Mesothelial cell of epicardium (in vitro differentiated cells): ENCODE measurements at places on chromosomes 5 and 9.

DNA sequence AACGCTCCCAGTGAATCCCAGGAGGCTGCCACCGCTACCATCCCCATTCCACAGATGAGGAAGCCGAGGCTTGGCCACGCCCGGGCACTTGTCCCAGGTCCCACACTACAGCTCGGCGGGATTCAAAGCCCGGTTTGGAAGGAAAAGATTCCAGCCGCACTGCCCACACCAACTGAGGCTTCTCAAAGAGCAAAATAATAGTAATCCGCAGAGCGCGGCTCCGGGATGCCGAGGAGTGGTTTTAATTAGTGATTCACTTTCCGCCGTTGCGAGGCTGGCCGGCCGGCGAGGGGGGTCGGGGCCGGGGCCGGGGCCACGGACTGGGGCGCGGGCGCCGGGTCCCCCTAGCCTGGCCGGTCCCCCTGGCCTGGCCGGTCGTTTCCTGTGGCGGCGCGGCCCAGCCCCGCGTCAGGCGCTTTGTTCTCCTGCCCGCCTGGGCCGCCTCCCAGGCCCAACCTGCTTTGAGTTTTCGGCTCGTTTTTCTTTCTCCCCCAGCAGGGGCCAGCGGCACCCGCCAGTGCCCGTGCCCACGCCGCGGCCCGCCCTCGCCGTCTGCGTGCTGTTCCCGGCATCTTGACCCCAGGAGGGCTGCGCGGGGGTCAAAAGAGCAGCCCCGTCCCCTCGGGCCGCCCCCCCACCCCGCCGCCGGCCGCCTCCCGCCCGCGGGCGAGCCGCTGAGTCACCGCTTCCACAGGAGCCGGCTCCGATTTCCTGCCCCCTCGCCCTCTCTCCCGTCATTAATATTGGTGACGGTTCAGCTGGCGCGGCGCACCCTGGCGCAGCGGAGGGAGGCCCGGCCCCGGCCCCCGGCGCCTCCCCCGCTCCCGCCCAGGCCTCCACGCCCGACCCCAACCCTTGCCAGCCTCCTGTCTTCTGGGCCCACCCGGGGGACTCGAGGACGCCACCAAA is 31.2 kb downstream of the FGF18 start:
- DNase-seq: peak; percentile 61

DNA sequence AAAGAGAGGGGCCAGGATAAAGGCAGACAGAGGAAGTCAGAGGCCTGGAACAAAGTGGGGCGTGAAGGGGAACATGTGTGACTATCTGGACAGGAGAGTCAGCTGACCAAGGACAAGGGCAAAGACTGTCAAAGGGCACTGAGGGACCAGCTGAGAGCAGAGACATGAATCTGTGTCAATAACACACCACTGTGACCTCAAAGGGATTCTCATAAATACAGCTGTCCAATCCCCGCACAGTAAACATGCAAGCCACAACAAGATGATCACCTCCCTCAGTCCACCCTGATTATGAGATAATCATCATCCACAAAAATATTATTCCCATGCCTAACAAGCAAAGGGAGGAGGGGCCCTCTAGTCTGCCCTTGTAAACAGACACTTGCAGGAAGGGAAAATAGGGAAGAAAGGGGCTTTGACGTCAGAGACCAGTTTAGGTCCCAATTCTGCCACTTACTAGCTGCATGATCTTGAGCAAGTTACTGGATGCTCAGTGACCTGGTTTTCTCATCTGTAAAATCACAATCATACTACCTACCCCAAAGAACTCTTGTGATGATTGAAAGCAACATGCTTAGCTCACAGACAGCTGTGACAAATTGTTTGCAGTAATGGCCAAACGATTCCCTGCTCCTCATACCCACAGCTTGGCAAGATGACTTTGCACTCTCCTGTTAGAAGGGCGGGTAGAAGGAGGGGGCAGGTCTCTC is 41.8 kb downstream of the RAPGEF1 start:
- no peak for DNase-seq

- no peak for DNase-seq
These were observed 64.8 kb downstream of the ZCCHC7 start for GRCh38 chr9:37184905-37185867.

DNA sequence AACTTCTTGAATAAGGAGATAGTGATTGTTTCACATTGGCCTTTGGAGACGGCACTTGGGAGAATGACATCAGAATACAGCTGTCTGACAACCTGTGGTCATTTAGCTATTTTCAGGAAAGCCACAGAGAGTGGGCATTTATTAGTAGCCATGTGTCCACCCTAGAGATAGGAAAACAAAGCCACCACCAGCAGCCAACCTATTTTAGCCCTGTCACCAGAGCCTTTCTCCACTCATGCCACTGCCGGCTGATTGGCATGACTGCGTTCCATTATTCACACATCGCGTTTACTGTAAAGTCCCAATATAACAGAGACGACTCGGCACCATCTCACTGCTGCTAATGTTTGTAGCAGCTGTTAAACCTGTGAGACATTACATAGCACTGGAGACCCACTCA is 330.1 kb downstream of the NDUFS4 start:
- no peak for DNase-seq

DNA sequence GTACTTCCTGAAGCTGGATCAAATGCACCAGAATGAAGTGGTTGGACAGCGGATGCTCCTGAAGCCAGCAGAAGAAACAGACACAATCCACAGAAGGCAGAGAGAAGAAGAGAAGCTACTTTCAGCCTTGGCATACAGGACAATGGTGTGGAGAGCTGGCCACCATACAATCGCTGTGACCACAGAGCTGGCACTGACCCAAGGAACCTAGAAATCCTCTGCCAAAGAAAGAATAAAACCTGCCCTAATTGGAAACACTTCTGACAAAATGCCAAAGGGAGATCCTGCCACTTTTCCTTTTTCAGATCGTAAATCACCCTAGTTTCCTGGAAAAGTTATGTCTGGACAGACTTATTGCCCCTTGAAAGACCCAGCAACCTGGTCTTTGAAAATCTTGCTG is 77.8 kb downstream of the BAAT start:
- DNase-seq: no peak

GRCh38 chr9:23394189-23394588 is 431.9 kb downstream of the ELAVL2 start:
- no peak for DNase-seq

GRCh38 chr9:111943746-111944145 is 47.1 kb downstream of the UGCG start:
- DNase-seq: no peak

- DNase-seq: peak; percentile 45
These were observed 680 bp downstream of the GPX8 start for GRCh38 chr5:55160493-55161209.

- no peak for DNase-seq
These were observed 31.2 kb upstream of the CEP120 start for GRCh38 chr5:123454259-123454911.
